ENCODE measurements at places on chromosomes 13 and 19.

GRCh38 chr19:3047496-3048189 lies 14.7 kb downstream of the TLE5 start:
- peak; percentile 68 for DNase-seq

GRCh38 chr13:114115191-114115671 lies 17.2 kb downstream of the RASA3 start:
- peak; percentile 76 for DNase-seq

DNA sequence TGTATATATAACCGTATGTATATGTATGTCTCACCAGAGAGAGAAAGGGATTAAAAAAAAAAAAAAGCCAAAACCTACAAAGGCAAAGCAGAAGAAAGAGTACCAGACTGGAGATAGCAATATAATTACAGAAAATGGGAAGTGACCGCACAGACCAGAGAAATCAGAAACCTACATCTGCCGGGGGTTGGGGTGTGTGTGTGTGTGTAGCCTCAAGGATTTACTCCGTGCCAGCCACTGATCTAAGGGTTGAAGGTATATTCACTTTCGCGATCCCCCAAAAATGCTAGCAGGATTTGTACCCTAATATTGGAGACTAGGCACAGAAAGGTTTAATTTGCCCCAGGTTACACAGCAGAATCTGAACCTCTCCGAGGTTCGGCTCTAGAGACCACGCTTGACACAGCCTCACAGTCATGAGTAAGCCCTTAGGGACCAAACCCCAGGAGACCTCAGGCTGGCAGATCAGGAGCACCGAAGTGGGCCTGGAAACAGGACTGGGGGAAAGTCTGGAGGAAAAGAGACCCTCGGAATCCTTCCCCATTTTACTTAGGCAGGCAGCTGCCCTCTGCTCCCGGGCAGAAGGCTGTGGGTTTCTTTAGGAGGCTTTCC lies 14.8 kb downstream of the ARL11 start:
- no peak for DNase-seq

DNA sequence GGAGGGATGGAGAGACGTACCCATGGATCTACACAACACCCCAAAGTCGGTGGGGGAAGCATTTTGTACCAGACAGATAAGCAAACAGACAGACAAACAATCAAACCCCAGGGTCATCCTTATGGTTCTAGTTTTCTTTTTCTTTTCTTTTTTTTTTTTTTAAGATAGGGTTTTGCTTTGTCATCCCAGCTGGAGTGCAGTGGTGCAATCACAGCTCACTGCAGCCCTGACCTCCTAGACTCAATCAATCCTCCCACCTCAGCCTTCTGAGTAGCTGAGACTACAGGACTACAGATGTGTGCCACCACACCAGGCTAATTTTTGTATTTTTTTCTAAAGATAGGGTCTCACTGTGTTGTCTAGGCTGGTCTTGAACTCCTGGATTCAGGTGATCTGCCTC lies 17.9 kb upstream of the FBL start:
- no peak for DNase-seq

DNA sequence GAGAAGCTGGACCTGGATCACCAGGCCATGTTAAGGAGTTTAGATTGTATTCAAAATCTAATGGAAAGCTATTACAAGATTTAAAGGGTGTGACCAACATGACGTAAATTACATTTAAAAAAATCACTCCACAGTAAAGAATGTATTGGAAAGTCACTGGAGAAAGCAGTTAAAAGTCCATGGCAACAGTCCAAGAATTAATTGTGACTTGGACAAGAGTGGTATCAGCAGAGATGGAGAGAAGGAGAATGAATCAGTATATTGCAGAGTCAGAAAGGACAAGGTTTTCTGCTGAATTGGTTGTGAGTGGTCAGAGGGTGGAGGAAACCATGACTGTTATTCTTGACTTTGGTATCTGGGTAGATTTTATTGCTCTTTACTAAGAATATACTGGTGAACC lies 535.1 kb upstream of the SLITRK1 start:
- DNase-seq: no peak

DNA sequence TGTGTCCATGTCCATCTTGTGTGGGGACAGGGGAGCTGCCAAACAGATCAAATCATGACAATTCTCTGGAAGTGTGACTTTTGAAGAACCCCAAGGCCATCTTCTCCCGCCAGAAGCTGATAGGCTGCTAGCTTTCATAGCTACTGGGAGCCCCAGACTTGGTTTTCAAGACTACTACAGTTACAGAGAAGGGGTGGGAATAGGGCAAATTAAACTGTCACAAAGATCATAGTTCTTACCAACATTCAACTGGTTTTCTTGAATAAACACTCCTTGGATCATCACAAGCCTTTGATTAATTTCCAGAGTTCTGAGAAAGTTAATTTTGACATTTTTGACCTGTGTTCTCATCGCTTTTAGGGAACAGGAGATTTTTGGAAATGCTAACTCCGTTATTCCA lies 67.8 kb upstream of the FARP1 start:
- no peak for DNase-seq

DNA sequence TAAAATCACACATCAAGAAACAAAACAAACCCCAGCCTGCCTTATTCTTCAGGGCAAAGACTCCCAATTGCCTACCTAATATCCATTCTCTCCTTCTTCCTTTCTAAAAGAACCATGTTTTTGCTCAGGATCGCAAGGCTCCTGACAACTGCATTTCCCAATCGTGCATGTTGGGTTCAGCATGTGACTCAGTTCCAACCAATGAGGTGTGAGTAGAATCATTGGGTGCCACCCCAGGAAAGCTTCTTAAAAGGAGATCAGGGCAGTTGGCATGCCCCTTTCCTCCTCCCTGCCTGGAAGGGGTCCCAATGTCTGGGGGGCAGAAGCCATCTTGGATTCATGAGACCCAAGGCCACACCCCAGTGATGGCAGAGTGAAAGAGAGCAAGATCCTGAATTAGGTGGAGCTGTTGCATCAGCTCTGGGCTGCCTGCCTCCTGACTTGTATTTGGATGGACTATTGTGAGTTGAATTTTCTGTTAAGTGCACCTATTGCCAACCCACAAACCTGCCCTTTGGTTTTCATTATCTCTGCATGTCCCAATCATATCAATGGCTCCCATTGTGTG lies 26.0 kb upstream of the UBAC2 start:
- DNase-seq: no peak

DNA sequence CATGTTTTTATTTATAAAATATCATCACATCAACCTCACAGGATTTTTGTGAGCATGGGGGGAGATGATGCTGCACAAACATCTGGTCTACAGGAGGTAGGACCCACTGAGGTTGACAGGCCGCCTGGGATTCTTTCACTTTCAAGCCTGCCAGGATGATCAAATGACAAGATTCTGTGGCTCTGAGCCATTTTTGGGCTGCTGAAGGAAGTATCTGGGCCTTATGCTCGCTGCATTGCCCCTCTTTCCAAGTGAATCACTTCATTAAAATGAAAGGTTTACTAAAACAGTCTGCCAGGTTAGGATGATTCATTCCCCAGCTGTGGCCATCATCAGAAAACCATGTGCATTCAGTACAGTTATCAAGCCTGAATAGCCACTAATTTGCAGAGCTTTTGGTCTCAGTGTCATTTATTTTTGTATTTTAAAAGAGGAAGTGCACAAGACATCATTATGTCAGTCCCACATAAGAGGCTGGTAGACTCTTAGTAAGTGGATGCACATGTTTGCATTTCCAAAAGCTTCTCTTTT lies 34.4 kb downstream of the STARD13 start:
- peak; percentile 76 for DNase-seq

DNA sequence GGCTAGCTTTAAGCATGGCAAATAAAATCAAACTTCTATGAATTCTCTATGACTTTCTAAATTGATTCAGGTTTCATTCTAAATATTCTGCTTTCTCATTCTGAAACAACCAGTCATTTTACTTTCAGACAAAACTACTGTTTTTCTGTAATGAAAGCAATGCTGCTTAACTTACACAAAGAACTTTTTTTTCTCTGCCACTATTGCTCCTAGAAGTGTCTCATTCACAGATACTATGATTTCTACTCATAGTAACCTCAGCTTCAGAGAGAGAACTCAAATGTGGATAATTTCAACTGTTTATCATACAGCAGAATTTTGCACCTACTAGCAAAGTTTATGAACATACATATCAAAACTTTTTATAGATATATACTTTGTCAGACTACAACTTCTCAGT lies 724.6 kb downstream of the SLITRK5 start:
- DNase-seq: no peak

DNA sequence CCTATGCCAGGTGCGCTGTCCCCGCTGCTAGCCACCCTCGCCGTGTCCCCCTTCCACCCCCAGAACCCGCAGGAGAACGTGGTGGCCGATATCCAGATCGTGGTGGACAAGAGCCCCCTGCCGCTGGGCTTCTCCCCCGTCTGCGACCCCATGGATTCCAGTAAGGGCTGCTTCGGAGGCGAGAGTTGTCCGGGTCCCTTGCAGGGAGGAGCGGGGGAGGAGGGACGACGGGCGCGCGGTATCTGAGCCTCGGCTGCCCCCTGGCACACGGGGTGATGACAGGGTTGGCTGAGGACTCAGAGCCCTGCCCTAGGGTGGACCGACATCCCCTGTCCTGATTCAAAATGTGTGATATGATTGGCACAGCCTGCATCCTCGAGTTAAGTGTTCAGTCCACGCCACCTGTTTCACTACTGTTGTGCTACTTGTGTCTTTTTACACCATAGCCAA lies 653 bp downstream of the MVB12A start:
- no peak for DNase-seq

GRCh38 chr19:5588441-5588840 lies 20.7 kb upstream of the TINCR start:
- no peak for DNase-seq

GRCh38 chr19:43774103-43774939 lies 6.5 kb downstream of the KCNN4 start:
- no peak for DNase-seq

GRCh38 chr13:28355822-28356371 lies 139.0 kb downstream of the FLT1 start:
- no peak for DNase-seq

DNA sequence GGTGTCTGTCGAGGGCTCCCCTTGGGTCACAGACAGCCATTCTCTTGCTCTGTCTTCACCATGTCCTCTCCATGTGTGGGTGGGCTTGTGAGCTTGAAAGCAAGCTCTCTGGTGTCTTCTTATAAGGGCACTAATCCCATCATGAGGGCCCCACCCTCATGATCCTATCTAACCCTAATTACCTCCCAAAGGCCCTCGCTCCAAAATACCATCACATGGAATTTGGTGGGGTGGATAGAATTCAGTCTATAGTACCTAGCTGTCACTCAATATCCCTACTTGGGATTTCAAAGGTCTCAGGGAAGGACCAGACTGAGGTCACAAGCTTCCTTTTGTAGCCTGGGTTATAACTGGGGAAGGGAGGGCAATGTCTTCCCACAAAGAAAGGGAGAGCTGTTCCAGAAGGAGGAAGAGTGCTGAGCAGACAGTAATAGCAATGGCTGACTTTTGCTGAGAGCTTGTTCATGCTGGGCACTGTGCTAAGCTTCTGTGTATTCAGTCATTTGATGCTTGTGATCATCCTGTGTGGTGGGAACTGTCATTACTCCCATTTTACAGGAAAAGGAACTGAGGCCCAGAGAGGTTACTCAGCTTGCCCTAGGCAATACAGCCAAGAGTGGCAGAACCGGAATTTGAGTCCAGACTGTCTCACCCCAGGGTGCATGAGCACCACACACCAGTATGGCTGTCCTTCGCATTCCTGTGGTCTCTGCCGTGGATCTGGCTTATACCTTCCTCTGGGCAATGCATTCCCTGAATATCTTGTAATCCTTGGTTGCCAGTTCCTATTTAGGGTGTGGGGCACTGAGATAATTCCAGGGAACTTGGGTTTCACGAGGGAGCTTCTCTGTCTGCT lies 8.2 kb downstream of the FXYD5 start:
- DNase-seq: peak; percentile 60

- DNase-seq: no peak
Measured at GRCh38 chr19:2841855-2842574, 740 bp downstream of the ZNF555 start.

GRCh38 chr19:40493778-40494177 lies 27.0 kb downstream of the SPTBN4 start:
- DNase-seq: no peak

- DNase-seq: no peak
Measured at GRCh38 chr13:111262715-111263114, 57.7 kb upstream of the TEX29 start.

GRCh38 chr19:56835401-56835800 lies 5.1 kb downstream of the PEG3 start:
- DNase-seq: no peak

DNA sequence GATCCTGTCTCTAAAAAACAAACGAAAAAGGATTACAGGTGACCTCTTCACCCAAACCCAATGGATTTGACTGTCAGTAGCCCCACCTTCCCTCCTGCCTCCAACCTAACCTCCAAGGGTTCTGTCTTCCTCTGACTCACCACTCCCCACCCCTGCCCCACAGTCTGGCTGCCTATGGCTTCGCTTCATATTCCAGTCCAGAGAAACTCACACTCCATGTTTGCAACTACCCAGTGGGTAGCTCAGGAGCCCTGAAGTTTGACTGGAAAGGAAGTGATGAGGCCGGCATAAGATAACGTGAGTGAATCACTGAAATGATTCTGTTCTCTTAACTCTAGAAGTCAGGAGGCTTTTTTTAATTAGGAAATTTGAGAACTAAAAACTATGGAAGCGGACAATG lies 303.9 kb downstream of the FOXO1 start:
- no peak for DNase-seq

GRCh38 chr19:9528757-9529336 lies 9.6 kb downstream of the ZNF426 start:
- DNase-seq: peak; percentile 9

- no peak for DNase-seq
Measured at GRCh38 chr13:79637133-79637763, 156.3 kb downstream of the NDFIP2 start.

DNA sequence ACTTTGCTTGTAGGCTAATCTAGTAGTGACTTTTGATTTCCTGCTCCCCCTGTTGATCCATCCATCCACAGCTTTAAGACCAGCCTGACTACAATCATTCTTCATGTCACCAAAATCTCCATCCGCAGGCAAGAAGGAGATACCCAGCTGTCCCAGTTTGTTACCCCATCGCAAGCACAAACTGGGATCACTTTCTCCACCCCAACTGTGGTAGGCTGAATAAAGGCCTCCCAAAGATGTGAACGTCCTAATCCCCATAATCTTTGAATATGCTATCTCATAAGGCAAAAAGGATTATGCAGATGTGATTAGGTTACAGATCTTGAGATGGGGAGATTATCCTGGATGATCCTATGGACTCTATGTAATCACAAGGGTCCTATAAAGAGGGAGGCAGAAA lies 202.0 kb downstream of the ENOX1 start:
- no peak for DNase-seq

Measured in H4 (cell line).